ENCODE measurements at places on chromosomes 12 and 14.

DNA sequence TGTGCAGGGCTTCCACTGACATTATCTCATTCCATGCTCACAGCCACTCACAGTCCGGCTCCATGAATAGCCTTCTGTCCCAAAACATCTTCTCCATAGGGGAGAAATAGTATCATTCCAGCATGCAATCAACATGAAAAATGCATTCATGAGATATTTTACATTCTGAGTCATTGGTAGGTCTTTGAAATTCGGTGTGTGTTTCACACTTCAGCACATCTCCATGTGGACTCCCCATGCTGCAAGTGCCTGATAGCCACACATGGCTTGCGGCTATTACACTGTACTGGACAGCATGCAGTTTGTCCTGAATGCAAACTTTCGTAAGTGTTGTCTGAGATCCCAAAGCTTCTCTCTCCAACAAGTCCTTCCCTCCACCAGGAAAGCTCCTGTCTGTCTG lies 449.3 kb downstream of the MED13L start:
- DNase-seq: no peak

DNA sequence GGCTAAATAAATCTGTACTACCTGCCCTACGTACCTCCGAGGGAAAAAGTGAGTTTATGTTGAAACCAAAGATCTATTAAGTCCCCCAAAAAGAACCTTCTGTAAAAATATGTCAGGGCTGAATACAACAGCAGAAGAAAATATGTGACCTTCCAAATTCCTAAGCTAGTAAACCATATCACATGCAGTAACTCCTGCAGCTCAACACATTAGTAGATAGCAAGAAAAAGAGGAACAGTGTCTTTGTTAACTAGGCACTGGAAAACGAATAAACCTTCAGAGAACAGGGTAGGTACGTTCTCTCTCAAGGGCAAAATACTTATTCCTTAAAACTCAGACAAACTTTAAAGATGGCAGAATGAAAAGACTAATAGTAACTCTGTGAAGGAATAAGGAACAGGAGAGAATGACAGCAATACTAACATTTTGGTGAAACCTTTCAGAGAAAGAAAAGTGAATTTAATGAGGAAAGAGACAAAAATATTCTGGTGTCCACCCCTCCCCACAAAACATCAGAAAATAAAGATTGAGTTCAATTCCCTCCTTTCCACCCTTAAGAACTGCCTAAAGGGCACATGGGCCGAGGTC lies 18.0 kb downstream of the CBX5 start:
- no peak for DNase-seq

GRCh38 chr14:99943620-99944019 lies 121.6 kb upstream of the EVL start:
- DNase-seq: no peak

DNA sequence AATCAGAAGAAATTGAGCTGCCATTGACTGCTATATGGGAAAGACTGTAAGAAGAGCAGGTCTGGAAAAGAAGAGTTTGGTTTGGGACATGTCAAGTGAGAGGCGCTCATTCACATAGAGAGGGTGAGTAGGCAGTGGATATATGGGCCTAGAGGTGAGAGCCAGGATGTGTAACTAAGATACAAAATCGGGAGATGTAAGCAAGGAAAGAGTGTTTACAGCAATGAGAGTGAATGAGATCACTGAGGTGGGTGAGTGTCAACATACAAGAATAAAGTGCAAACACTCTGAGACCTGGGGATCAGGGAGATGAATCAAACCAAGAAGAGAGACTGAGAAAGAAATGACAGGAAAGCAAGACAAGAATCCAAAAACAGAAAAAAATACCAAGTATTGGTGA lies 58.0 kb upstream of the RTRAF start:
- no peak for DNase-seq

DNA sequence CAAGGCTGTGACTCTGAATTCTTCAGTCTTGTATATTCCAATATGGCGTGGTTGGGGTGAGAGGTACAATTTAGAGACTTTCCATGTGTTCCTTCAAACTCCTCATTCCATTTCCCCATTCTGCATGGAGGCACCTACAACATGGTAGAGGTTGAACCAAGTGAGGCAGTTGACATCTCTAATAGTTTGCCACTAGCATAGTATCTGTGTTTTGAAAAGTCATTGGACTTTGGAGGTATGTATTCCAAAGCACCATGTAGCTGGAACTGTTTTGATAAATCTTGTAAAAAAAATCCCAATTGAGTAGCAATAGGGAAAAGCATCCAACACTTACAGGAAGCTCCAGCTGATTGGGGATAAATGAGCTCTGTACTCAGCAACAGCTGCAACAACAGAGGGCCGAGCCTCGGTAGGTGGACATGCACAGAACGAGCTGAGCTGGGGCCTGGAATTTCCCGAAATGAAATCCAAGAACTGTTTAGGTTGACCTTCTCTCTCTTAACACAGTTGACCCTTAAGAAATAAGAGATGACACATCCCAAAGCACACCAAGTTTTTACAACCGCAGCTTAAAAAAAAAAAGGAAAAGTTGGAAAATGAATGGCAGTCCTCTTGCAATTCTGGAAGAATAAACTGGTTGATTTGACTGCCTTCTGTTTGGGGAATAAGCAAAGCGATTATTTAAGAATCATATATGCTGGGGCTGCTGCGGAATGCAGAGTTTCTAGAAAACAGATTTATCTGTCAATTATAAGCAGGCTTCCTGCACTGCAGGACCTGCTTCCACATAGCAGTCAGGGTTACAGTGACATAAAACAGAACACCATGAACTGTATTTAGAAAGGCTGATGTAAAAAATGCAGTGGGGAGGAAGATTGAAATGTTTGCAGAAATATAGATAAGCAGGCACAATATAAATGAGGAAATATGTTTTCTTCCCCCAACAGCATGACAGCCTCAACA lies 194.6 kb upstream of the KRR1 start:
- DNase-seq: no peak

DNA sequence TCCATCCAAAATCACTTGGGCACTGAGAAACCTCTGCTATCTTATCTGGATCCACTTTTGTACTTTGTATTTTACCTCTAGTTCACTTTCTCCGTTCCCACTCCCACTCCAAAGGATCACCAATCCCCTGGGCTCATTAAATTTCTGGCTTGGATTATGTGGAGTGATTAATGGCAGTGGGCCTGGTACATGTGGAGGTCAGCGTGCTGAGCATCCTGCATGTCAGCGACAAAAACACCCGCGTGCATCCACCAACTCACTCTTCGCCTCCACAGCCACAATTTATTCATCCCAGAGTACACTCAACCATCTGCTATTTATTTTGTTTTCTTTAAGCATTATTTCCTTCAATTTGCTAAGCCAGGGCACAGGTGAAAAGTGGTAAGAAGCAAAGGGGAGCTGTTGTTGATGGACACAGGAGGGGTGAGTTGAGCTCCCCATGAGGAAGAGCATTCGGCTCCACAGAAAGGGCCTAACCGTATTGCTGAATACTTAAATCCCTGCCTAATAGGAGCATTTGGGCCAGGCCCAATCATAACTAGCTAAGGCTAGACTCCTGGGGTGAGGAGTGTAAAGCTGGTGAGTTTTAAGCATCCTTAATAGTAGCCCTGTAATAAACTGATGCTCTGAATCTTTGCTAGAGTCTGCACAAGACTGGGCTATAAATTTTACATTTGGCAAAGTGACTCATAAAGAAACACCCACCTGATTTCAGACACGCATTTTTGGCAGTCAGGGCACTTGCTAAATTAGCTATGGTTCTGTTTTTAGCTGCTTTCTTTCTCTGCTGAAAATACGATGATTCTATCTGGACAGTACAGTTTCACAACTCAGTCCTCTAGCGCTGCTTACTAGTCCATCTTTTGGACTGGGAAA lies 137.8 kb downstream of the SLC25A21 start:
- no peak for DNase-seq

All from CD4-positive, alpha-beta memory T cell (primary cell).